Stimulated activated CD4-positive, alpha-beta T cell treated with anti-CD3 and anti-CD28 coated beads, Interleukin-12 subunit alpha, Interleukin-12 subunit beta, amount 100 ng/mL, for 24 hours (primary cell): ENCODE measurements at places on chromosomes 12 and 14.

DNA sequence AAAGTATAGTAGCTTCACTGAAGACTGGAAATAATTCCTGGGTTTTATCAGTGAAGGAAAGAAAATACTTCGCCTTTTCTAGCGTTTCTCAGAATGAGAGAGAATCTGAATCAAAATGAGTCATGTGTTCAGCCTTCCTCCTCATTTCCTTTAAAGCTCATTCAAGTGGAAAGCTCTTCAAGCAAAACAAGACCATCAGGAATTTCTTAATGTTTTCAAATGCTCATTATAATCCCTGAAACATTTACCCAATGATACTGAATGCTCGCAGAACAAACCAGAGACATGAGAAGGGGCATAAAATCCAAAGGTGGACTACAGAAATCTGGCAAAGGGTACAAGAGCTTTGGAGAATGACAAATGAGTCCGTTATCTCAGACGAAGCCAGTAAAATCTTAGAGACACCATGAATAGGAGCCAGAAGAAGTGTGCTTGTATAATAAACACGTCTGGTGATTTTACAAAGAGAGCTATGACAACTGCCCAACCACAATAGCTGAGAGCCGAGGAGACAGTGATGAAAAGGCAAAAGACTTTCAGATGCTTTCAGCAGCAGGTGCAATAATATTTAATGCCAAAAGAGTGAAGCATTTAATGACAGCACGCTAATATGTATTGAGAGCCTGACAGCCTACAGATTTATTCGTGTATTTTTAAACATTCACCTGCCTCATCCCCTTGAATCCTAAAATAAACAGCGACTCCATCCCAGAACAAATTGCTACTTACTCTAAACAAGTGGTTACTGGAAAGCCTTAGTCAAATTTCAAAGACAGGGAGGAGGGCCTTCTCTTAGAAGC, 19.0 kb downstream of the SPRING1 start:
- no peak for DNase-seq

DNA sequence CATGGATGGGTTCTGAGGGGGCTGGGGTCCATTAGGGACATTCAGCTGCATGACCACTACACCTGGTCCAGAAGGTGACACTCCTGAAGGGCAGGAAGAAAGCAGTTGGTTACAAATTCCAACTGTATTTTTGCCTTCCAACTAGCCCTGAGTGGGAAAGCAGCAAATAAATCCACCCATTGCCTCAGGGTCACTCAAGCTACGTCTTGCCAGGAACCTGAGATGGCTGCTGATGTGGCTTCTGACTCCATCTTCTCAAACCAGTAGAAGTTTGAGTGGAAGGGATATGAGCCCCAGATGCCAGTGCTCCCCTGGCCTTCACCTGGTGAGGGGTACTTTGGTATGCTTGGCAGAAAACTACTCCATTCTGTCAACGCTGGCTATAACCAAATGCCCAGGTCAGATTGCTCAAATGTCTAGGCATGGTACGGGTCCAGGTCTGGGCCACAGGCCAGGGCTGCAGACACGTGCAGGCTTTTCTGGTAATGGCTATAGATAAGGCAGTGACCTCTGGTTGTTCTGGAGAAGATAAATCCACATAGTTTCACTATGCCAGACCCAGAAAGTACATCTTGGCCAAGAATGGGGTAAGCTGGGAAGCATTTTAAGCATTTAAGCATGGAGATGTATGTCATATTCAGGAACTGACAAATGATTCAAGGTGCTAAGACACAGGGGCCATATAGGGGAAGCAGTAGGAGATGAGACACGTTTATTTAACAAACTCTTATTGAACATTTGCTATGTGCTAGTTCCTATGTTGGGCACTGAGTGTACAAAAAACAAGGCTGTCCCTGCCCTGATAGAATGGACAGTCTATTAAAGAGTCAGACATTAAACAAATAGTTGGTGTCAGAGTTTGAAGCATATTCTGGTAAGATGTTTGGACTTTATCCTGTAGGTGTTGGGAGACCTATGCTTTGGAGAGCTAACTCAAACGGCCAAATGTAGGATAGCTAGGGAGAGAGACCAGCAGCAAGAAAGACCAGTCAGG, 8.3 kb upstream of the STAC3 start:
- no peak for DNase-seq

- DNase-seq = no peak
Observed at GRCh38 chr12:25186788-25187402, 8.1 kb downstream of the DNAI7 start.

DNA sequence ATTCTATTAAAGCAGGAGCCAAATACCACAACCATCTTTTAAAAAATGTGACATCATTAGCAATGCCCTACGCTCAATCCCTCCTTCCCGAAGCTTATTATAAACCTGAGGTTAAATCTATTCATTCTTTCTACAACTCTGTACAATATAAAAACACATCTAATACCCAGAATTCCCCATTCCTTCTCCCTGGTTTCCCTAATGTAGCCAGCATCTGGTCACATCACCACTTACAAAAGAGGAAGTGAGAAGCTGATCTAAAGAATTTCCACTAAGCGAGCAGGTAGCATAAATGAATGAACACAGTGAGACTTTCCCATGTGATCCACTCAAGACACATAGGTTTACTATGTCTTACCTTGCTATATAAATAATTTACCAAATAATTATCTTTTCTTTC, 90.4 kb downstream of the LRP6 start:
- DNase-seq = no peak

- no peak for DNase-seq
Observed at GRCh38 chr14:101334656-101335055, 226.6 kb upstream of the DIO3 start.

- DNase-seq = no peak
Observed at GRCh38 chr14:79284621-79285020, 926.7 kb downstream of the DIO2 start.

DNA sequence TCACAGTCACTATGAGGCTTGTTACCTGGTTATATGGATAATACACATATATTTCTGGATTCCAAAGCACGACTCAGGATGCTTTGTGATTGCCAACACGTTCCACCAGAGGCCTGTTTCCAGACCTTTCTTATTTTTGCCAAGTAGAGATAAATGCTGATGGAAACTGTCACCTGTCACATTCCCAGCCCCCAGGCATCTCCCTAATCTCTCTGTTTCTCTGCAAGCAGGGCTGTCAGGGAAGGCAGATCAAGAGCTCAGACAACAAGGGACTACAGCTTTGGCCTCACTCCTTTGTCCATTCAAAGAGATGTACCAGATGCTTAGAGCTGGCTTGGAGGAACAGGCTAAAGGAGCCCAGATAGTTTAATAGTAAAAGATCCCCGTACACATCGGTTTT, 21.8 kb upstream of the DDHD1 start:
- DNase-seq = no peak

DNA sequence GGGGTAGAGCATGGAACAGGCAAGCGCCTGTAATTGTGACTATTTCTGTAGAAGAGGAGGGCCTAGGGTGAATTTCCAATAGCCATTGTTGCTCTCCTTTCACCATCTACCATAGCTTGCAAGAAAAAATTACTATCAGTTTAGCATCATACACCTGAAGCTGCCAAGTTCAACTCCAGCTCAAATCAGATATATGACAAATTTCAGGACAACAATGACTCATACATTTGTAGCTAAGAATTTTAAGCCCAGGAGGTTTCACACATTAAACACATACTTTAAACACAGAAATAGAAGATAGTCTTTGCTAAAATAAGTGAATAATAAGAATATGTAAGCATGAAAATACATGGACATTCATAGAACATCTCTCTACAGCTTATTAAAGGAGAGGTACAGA, 17.6 kb upstream of the G2E3 start:
- DNase-seq = no peak

DNA sequence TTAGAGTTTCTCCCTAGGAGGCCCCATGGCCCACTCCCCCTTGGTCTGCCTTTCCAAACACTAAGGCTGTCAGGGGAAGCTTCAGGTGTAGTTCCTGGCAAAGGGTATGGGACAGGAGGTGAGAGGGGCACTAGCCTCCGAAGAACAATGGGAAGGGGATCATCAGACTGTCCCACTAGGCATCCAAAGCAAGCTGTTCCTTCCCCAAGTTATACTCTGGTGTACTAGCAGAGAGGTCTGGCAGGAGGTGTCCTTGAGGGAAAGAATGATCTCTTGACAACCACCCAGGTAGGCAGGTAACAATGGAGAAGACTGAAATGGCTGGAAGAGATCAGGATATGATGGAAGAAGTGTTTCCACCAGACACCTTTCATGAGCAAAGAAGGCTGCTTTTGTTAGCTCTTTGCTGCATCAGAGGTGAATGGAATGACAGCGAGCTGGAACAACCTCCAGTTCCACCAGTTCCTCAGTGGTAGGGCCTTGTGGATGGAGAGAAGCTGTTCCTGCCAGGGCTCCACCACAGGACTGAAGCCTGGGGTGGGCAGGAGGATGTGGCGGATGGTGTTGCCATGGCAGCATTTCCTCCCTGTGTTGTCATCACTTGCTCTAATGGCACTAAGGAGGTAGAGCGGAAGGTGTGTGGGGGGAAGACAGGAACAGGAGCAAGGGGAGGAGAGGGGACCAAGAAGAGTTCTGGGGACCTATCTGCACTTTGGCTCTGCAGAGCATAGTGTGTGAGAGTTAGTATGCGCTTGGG, 2.3 kb upstream of the AGAP2 start:
- DNase-seq = peak; percentile 69

DNA sequence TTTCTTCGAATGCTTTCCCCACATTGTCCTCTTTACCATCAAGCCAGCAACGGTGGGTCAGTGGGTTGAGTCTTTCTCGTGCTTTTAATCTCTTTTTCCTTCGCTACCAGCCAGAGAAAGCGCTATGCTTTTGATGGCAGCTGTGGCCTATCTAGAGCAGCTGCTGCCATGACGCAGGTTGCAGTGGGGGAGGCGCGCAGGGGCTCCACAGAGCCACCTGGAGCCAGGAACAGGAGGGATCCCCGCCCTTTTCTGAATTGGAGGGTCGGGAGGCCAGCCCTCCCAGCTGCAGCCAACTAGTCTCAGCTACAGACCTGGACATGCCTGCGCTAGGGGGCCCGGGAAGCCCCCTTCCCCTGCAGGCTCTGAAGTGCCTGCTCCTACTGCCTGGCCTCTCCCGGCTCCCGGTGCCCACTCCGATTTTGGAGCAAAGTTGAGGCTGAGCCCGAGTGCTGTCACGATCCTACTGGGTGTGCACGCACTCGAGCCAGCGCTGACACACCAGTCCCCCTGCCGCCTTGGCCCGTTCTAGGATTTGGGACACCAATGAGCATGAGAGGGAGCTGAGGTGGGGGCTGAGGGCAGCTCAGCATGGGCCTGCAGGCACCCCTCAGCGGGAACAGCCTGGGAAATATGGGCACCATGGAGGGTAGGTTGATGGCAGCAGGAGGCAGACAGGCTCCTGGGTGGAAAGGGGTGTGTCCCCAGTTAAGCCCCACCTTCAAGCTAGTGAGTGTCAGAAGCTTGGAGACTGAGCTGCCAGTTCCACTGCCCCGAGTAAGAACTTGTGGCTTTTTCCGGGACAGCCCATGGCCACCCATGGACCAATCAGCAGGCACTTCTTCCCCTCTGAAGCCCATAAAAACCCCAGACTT, 784.2 kb downstream of the SLC6A15 start:
- no peak for DNase-seq

DNA sequence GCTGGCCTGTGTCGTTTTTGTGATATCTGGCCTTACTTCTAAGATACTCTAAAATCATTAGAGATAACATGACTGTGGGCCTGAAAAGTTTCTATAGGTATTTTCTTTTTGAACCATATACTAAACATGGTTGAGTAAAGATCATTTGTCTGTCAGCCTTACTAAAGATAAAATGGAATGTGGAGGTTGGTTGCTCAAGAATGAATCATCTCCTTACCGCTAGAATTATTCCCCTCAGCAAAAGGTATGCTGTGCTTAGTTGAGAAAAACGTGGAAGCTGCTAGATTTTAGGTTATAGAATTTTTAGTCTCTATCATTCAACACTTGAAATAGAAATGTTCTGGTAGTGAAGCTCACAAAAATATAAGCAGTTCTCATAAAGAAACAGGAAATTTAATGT, 407.3 kb downstream of the AEBP2 start:
- no peak for DNase-seq

GRCh38 chr12:122811777-122812176, 23.5 kb upstream of the HIP1R start:
- no peak for DNase-seq

DNA sequence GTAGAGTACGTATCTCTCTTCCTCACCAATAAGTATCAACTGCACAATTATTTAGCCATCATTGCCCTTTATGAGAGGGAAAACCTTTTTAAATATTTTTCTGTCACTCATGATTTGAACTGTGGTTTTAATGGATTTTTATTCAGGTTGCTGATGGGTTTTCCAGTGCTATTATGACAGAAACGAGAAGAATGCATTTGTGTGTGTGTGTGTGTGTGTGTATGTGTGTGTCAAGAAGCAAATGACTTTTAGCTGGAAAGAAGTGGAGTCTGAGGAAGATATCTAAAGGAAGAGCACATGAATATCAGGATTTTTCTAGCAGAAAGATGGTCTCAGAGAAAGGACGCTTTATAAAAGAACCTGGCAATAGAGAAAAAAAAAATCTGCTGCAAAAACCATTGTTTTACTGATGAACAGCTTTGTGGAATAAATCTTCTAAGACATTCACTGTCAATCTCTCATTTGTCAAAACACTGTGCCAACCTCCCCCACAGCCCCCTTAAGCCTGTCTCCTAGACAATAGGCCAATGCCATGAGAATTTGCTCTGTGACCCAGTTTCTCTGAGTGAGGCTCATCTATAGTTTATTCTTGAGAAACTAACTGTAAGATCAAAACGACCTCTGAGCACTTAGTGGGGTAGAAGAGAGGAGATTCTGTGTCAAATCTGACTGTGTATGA, 417.7 kb downstream of the FLRT2 start:
- DNase-seq = no peak

GRCh38 chr12:70007687-70008086, 182.7 kb downstream of the MYRFL start:
- DNase-seq = no peak

DNA sequence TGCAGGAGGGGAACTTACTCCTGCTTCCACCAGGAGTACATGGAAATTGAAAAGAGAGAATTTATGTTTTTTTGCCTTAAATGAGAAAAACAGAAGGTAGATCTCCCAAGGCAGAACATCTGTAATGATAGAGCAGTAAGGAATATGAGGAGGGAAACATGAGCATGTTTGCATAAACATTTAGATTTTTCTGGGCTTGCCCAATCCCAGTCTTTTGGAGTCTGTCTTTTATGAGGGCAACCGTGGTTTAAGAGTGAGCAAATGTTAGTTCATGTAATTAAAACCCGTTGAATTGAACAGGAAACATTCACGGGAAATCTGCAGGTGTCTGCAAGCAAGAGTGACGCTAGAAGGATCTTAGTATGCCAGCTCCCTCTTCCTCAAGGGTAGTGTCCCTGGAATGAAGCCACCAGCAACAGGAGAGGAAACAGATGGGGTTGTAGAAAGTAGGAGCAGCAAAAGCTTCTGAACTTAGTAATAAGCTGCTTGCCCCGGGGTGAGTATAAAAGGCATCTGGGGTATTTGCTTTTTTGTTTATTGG, 79.3 kb downstream of the ARF6 start:
- no peak for DNase-seq

DNA sequence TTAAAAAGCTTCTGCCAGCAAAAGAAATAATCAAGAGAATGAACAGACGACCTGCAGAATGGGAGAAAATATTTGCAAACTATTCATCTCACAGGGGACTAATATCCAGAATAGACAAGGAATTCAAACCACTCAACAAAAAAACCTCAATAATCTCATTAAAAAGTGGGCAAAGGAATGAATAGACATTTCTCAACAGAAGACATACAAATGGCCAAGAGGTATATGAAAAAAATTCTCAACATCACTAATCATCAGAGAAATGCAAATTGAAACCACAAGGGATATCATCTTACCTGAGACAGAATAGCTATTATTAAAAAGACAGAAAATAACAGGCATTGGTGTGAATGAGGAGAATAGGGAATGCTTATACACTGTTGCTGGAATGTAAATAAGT, 270.0 kb downstream of the DACT1 start:
- DNase-seq = no peak

GRCh38 chr12:68482014-68482413, 128.7 kb upstream of the RAP1B start:
- no peak for DNase-seq
